ENCODE measurements at places on chromosomes 1 and 21.

DNA sequence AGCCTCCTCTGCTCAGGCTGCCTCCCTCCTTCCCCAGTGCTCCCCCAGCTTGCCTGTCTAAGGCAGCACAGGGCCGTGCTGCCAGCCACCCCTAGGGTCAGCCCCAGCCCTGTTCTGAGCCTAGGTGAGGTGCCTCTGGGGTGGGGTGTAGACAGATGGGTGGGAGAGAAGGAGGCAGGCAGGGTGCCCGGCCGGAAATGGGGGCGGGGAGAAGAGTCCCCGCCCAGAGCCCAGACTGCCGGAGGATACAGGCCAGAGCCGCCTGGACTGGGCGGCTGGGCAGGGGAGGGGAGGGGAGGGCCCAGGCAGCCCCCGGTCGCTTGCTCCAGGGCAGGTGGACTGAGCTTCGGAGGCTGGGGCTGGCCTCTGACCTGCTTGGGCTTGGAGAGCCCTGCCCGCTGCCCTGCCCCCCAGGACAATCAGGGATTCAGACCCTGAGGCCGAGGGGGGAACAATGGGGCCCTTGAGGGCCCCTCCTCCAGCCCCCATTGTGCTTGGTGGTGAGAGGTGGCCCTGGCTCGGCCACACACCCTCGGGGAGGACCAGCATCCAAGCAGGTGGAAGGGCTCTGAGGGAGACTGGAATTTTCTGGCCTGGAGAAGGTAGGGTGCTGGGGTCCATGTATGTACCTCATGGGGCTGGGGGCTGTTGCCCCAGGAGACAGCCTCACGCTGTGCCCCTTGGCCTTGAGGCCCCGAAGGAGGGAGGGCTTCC is at the start of gene GJC2:
Gene GJC2, plus strand, starts transcription at position 525 of the 714 bp plus-strand sequence. CDS start 7,829 bp downstream, outside the sequence.
- no peak for DNase-seq

GRCh38 chr21:46243960-46244361 is 15.4 kb upstream of the LSS start:
- DNase-seq = no peak

DNA sequence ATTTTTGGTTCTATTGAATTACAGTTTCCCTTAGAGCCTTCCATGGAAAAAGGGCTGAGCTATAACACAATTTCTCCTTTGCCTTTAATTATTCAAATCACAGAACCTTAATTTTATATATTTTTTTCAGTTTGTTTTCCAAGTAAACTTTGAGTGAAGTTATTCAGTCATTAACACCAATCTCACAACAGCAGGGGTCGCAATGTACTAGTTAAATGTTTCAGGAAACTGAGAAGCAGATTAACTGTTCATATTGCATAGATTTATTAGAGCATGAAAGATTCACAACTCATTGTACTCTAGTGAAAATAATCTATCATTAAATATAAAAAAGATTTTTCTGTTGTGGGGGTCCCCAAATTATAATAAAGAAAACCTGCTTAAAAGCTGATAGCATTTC is 64.1 kb downstream of the KIFAP3 start:
- peak; percentile 70 for DNase-seq

DNA sequence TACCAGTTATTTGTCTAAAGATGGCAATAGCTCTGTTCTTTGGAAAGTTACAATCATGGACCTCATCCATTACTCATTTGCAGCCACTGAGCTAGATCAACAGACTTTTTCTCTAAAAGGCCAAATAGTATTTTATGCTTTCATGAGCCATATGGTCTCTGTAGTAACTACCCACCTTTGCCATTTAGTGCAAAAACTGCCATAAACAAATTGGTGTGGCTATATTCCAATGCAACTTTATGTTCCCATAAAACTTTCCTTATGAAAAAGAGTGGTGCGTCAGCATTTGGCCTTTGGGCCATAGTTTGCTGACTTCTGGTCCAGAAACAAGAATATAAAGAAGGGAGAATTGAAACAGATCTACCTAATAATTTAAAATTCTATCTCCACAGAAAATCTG is 20.1 kb upstream of the KCTD3 start:
- no peak for DNase-seq

- DNase-seq = no peak
Observed at GRCh38 chr1:226349801-226350518, 41.0 kb upstream of the LIN9 start.

Data from RKO (cell line).